Keratinocyte (primary cell): ENCODE measurements at places on chromosomes 7 and 10. TPM values are rescaled to one million over a fixed set of nuclear protein-coding genes. Genes with fewer than 3 reads are reported as not detected.

GRCh38 chr7:16080131-16080530 lies 341.2 kb downstream of the CRPPA start:
- no peak for DNase-seq

PHYHIPL gene
- 0.02 to 0.12 TPM (median 0.09 TPM) in 3 replicates for polyA plus RNA-seq

- DNase-seq, result no peak
Measured at GRCh38 chr7:130277763-130278643, 11.3 kb downstream of the CPA2 start.

- DNase-seq, result no peak
Measured at GRCh38 chr7:18096087-18096486, 68.4 kb upstream of the PRPS1L1 start.

DNA sequence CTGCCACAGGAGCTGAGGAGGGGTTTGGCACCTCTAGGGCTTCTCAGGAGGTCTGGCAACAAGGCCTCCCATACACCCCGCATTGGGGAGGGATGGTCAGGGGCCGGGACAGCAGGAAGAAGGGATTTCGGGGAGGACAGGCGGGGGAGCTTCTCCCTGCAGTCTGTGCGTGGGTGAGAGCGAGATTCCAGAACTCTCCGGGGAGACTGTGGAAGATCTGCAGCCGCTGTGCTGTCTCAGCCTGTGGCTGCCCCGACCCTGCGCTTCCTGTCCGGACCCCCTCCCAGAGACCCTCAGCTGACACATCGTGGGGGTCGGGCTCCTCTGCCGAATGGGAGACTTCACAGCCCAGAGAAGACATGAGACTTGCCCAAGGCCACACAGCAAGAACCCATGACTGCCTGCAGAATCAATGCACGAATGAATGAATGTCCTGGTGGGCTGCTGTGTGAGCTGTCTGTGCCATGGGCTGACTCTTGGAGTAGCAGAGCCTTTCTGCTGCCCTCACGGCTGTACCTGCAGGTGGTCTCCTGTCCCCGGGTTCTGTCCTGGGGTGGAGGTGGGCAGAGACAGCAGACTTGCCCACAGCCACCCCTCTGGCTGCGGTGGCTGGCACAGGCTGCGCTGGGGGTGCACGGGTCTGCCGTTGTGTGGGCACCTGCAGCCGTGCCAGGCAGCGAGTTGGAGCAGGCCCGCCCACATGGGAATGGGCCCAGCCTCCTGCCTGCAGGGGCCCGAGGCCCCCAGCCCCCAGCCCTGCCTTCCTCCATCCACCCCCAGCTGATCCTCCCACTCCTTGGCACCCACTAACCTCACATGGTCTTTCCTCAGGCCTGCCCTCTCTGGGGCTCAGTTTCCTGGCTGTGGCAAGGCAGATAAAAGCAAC lies 16.3 kb upstream of the LFNG start:
- no peak for DNase-seq

HOXA5 gene
- polyA plus RNA-seq, result 3.3 to 7.1 TPM (median 4.5 TPM) in 3 replicates

DNA sequence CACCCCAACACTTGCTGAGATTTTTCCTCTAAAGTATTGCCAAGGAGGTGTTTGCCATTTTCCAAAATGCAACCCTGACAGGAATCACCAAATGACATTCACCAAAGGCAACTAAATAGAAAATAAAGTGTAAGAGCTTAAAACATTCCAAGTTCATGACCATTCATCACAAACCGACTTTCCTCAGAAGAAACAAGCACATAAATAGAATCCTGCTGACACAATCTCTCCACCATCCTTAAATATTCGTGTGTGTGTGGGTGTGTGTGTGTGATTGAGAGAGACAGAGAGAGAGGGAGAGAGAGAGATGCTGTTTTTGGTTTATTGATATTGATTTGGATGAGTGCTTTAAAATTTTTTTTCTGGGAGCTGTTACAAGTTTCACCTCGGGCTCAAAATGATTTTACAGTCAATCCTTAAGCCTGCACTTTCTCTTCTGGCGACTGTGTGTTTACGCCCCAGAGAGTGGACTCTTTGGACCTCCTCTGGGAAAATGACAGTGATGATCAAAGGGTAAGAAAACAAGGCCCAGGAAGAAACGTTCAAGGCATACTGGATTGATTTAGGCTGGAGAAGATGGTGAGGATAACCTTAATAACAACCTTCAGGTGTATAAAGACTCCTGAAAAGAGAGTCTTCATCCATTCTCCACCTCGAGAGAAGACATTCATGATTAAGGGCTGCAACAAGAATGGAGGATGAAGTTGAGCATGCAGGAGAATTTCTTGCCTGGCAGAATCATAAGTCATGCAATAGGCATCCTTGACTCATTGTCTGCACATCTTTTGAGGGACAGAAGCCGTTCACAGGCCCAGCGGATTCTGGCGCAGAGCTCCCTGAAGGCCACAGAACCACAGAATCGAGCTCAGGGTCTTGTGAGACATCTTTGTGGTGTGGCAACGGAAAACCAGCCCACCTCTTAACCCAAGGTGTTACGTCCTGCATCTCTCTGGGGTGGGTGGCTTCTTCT lies 104.4 kb upstream of the FGFR2 start:
- DNase-seq, result no peak

FOXI2 gene
- not detected in 3 replicates for polyA plus RNA-seq

DNA sequence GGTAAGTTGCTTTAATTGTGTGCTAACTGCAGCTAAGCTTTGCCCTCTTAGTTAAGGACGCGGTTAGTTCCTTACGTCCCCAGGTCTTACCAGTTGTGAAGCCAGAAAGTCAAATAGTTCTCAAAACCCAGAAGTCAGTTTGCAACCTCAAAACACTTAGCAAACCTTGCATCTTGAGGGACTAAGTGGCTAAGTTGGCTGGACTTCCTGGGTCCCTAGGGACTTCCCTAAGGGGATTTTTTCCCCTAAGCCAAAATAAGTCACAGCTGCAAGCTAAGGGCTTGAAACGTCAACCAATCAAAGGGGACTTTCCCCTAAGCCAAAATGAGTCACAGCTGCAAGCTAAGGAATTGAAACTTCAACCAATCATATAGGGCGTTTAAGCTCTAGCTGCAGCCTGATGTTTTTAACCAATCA lies 36.2 kb upstream of the HECW1 start:
- DNase-seq, result no peak

DNA sequence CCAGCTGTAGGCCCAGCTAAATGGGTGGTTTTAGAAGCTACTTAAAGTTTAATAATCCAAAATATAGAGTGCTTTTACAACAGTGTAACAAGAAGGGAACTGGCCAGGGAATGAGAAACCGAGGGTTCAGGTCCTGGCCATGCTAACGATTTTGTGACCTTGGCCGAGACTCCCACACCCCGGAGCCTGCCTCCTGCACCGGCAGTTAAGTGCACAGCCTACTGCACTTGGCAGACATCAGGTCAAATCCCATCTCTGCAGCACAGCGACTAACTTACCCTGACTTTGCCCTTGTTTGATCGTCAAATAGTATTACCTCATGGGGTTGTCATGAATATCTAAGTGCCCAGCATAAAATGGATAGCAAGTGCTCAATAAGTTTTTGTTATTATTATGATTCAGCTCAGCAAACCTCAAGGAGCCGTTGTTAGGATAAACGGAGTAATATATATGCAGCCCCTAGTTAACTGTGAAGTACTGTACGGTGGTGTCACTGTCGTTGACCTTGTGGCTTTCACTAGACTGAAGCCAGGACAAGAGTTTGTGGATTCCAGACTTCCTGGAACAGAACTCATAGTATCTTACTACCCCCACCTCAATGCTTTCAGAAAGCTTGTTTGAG lies 35.5 kb downstream of the LYZL1 start:
- no peak for DNase-seq

DNA sequence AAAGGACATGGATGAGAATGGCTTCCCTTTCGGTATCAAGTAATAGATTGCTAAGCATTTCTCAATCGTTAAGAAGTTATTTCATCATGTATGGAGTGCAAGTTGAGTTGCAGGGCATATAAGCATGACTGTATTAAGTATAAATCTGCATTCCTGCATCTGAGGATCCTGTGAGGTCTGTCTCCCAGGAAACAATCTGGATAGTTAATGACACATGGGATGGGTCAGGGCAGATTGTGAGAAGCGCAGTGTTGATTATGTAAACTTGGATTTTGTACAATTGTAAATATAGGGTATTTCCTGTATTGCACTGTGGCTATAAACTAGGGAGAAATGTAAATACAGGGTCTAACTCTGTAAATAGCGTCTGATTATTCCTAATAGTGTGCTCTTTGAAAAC lies 102.6 kb downstream of the PLXDC2 start:
- DNase-seq, result no peak

KCNIP2 gene
- polyA plus RNA-seq, result 0.17 to 0.71 TPM (median 0.41 TPM) in 3 replicates

GRCh38 chr7:120805636-120806388 lies 52.1 kb downstream of the TSPAN12 start:
- DNase-seq, result no peak

DNA sequence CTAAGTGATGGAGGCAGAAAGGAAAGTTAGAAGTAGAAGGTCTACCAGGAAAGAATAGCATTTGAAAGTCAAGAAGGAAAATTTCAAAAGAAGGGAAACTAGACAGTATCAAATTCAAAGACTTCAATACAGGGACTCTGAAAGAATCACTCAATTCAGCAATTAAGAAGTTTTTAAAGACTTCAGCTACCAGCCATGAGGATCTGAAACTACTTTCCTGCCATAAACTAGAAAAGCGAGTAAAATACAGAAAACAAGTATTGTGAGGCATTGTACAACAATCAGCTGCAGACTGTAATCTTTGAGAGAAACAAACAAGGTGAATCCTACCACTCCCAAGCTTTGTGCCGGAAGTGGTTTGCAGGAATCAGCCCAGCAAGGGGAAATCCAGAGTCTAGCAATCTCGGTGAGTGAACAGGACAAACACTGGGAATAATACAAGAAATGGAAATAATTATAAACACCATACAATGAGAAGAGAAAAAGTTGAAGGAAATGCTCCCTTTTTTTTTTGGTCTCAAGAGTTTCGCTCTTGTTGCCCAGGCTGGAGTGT lies 62.4 kb downstream of the ARHGAP12 start:
- no peak for DNase-seq

GRCh38 chr10:905503-905902 lies 26.0 kb downstream of the LARP4B start:
- no peak for DNase-seq

SPDYE2B gene
- not detected in 3 replicates for polyA plus RNA-seq

GRCh38 chr10:9625304-9625703 lies 1392.4 kb upstream of the CELF2 start:
- DNase-seq, result no peak

- DNase-seq, result no peak
Measured at GRCh38 chr7:141431711-141432110, 119.5 kb upstream of the AGK start.

DNA sequence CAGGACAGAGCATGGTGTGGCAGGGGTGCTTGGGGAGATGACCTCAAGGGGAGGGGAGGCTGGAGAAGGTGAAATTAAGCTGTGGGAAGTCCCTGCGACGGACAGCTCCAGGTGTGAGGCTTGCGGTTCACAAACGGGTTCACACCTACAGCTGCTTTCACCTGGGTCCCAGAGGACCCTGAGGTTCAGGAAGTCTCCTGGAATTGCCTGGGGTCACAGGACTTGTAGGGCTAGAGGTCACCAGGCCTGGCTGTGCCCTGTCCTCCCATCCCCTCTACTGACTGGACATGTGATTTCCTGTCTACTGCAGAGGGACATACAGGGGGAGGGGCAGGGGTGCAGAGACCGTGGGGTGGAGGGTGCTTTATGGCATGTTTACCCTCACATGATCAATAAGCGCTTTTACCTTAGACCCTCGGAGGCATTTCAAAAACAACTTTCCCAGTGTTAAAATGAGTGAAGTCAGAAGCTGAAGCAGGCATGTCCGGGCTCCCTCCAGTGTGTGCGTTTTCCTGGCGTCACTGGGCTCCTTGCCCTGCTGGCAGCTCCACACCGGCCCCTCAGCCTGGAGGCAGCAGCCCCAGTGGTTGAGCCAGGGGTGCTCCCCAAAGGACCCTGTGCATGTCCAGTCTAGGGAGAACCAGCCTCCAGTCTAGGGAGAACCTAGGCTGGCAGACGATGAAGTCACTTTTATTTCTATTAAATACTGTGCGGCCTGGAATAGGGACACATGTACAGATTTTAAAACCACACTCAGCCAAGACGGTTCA lies 66.6 kb upstream of the IGFBP3 start:
- DNase-seq, result no peak

DNA sequence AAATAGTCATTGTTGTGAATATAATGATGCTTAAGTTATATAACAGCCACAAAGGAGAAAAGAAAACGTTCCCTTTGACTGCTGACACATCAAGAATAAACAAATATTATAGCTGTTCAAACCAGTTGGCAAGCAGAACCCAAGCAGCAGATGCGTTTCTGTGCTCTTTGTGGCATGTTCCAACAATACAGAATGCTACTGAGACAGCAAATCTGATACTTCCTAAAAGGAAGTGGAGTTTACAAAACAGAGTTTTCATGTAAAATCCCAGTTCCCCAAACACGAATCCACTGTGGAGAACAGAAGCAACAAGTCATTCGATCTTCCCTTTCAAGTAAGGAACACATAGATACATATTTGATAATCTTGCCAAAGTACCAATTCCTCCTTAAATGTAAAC lies 170.9 kb upstream of the ASAH2 start:
- no peak for DNase-seq

- DNase-seq, result no peak
Measured at GRCh38 chr10:115972426-115972825, 300.6 kb downstream of the GFRA1 start.

- DNase-seq, result no peak
Measured at GRCh38 chr7:155191901-155192478, 105.7 kb upstream of the INSIG1 start.

- no peak for DNase-seq
Measured at GRCh38 chr10:89295597-89295996, 6.2 kb upstream of the IFIT2 start.

GIMAP4 gene
- 0.07 TPM in 1 of 3 replicates, not detected in the others for polyA plus RNA-seq

NAT16 gene
- not detected in 3 replicates for polyA plus RNA-seq

DNA sequence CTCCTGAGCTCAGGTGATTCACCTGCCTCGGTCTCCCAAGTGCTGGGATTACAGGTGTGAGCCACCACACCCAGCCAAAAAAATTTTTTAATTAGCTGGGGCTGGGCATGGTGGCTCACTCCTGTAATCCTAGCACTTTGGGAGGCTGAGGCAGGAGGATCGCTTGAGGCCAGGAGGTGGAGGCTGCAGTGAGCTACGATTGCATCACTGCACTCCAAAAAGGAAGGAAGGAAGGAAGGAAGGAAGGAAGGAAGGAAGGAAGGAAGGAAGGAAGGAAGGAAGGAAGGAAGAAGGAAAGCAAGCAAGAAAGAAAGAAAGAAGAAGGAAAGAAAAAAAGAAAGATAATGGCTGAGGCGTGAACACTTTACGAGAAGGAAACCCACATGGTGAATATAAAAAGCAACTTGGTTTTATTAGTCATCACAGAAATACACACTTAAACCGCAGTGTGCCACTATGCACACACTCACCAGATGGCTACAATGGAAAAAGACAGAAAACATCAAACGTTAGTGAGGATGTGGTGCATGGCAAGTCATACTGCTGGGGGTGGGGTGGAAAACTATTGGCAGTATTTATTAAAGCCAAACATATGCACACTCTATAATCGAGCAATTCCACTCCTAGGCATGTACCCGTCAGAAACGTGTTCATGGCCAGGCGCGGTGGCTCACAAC lies 4.4 kb upstream of the CCL26 start:
- DNase-seq, result no peak

- no peak for DNase-seq
Measured at GRCh38 chr10:132176623-132177500, 9.9 kb upstream of the DPYSL4 start.

GRCh38 chr7:30062587-30062986 lies 34.4 kb downstream of the PLEKHA8 start:
- no peak for DNase-seq
